Skeletal muscle cell (primary cell): ENCODE measurements at places on chromosomes 2 and 18.
A peak's percentile ranks its signal among the peaks of the same experiment; 100 is the strongest.

DNA sequence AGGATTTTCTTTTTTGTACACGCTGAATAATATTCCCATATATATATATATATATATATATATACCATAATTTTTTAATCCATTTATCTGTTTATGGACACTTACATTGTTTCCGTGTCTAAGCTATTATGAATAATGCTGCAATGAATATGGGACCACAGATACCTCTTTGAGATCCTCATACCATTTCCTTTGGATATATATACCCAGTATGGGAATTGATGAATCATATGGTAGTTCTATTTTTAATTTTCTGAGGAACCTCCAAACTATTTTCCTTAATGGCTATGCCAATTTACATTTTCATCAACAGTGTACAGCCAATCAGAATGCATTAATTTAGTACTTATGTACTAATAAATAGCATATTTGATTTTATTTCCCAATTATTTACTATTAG lies 53.1 kb downstream of the MERTK start:
- no peak for DNase-seq

DNA sequence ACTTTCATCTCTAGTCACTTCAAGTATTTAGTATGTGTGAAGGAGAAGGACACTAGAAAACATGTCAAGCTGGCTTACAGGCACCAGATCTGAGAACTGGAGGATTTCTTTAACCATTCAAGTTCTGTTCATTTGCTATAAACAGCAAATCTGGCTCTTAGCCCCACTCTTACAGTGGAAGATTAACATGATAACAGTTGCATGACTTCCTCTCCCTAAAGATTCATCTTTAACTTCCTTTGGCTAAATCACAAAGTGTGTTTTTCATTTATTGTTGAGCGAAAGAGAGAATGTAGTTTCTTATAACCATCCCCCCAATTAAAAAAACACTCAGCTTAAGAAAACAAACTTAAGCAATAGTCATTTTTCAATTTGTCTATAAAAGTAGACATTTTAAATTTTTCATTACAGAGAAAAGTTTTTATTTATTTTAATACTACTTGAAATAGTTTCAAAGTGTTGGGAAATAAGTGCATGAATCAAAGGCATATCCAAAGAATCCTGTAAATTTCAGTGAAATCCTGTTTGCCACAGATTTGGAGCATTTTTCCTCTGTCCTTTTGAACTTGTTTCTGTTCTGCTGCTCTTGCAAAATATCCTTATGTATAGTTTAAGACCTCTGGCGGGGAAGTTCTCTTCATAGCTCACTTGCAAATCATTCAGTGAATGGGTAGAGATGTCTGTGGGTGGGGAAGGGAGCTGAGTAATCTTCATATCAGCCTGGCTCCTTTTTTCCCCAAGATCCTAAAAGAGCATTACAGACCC lies 241.0 kb upstream of the RBBP8 start:
- peak; percentile 92 for DNase-seq

DNA sequence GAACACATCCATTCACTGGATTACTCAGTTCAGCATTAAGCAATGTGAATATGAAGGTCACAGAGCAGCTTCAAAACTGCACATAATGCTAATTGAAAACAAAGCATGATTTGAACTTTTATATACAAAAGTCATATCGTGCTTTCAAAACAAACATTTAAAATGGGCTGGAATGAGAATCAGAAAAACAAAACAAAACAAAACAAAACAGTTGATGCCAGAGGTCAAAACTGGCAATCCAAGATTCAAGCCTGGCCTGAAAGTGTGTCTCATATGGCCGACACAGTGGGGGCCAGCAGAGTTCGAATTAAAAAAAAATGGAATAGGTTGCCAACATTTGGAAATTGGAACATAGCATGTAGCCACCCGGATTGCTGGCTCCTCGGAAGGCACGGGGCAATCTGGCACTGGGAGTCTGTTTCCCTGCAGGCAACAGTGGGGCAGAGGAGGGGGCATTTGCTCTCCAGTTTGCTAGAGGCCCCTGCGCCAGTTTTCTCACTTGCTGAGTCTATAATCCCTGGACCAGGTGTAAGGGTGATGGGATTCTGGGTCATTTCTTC lies 294.4 kb downstream of the ZNF521 start:
- DNase-seq = no peak

DNA sequence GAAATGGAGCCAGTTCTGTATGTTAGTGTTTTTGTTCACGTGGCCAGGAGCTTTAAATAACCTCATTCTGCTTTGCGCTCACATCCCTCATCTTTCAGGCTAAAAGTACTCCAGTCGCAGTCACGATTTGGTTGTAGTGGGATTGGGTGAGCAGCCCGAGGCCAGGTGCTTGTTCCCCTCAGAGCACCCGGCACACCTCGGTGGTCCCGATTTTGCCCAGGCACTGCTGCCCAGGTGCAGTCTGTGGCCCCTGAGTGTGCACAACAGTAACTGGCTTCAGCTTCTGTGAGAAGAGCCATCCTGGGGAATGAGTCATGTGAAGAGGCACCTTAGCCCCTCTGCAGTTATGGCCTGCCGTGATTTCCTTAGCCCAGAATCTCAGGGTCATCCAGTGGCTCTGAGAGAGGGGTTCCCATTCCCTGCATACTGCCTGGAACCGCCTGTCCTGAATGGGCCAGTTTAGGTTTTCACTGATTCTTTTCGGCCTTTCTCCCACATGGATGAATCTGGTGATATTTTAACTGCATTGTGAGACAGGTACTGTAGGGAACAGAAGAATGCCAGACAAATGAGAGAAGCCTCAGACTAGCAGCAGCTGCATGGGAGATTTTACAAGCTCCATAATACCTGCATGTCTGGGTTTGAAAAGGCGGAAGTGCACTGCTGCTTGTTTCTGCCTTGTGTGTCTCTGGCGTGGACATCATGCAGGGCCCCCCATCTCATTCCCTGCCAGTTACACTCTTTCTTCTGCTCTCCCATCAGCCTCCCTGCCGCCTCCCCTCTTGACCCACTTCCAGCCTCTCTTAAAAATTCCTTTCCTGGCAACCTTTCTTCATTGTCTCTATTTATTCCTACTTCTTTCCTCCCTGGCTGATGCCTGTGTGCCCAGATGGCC lies 33.5 kb downstream of the IMPA2 start:
- no peak for DNase-seq

DNA sequence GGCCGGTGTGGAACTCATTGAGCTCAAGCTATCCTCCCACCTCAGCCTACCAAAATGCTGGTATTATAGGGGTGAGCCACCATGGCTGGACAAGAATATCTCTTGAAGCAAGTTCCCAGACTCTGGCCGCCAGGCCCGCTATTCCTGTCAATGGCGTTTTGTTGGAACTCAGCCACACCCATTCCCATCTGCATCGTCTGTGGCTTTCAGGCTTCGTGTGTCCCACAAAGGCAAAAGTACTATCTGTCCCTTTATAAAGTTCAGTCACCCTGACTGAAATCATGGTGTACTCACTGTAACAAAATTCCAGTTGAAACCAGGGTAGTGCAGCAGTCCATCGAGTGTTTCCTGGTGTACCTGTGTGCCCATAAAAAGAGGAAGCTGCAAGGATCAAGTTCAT lies 96.7 kb downstream of the SH3BP4 start:
- DNase-seq = no peak

GRCh38 chr2:43616967-43617680 lies 19.9 kb upstream of the PLEKHH2 start:
- DNase-seq = no peak

DNA sequence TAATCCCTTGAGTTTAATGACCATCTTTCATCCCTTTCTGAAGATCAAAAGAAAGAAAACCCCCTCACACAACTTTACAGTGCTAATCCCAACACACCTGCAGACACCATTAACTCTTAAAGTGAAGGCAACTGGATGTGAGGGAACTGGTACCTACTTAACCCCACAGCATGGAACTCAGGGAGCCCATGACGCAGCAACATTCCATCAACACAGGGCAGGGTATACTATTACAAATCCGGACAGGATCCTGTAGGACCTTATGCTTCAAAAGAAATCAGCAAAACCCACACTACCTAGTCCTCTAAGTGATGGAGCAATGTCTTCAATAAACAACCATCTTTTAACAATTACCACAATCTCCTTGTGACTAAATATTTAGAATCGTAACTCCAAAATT lies 78.6 kb downstream of the FARSB start:
- no peak for DNase-seq

GRCh38 chr2:237092920-237093781 lies 7.5 kb downstream of the COPS8 start:
- DNase-seq = peak; percentile 62

DNA sequence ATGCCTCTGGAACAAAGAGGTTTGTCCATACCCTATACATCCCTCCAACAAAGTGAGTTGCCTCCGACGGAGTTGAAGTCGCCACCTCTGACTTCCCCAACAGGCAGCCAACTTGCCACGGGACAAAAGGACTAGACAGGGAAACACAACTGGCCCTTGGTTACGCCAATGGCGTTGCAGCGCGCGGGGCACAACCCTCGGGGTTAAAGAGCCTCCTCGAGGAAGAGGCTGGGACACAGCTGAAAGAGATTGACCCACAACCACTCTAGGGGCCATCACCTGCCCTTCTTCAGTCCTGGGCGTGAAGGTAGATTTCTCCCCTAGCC lies 545 bp downstream of the GTF3C2 start:
- DNase-seq = no peak

GRCh38 chr2:186130748-186131641 lies 355.1 kb upstream of the ZC3H15 start:
- no peak for DNase-seq

DNA sequence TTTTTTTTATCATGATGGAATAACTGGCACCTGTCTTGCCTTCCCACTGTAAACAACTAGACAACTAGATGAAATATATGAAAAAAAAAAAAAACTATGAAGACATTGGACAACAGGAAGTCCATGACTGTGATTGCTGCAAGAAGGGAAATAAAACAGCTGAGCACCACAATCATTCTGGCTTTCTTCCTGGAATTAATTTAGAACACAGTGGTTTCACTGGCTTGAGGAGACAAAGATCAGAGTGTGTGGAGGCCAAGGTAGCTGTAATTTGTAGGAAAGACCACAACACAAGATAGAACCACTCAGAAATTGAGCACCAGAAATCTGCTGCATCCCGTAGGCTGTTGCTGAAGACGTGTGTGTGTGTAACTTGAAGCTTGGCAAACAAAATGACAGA lies 121.1 kb upstream of the PID1 start:
- DNase-seq = no peak

DNA sequence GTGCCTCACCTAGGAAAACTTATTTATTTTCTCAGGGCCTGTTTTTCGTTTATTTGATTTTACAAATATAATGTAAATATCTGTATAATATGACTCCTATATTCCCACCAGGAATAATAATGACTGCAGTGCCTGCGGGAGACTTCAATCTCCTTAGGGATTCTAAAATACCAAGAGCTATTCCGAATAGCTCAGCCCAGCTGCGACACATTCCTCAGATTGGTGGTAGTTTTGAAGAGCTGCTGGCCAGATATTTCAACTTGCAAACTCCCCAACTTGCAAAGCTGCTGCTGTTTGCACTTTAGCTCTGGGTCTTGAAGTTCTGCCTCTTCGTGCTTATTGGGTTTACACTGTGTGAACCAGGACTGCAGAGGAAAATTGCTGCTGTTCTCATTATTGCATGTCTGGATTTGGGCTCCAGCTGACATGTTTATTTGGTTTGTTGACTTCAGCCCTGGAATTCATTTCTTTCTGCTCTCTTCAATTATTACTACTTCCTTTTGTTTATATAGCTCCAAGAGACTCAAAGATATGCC lies 480.2 kb upstream of the CHST9 start:
- DNase-seq = no peak

- DNase-seq = no peak
These were observed 34.4 kb upstream of the RPL37A start for GRCh38 chr2:216464104-216464720.

DNA sequence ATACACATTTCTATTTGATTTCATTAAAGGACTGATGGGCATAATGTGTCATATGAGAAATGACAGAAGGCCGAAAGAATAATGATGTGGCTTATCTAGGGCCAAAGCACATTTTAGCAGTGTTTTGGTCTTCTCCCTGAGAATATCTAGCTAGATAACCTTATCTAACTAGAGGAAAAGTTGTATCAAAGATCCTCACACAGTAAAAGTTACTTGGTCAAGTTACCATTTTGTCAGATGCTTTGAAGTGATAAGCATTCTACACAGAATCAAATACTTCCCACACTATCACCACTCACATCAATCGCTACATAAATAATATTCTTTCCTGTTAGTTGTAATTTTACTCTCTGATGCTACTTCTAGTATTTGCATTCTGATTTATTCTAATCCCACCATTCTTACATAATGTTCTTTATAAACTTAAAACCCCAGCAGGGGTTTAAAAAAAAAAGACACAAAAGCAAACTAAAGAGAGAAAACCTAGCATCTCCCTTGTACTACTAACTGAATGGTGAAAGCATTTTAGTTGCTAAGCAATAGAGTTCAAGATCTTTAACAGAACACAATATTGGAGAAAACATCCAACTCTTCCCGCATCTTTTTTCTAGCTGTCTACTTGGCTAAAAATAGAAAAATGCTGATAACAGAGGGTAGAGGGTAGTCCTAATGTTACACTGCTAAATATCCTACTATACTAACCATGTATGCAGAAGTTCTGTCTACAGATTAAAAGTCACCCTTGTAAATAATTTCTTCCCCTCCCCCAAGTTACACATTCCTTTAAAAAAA lies 8.0 kb downstream of the XPO1 start:
- DNase-seq = no peak

GRCh38 chr2:113068249-113068648 lies 479 bp downstream of the IL1F10 start:
- no peak for DNase-seq

DNA sequence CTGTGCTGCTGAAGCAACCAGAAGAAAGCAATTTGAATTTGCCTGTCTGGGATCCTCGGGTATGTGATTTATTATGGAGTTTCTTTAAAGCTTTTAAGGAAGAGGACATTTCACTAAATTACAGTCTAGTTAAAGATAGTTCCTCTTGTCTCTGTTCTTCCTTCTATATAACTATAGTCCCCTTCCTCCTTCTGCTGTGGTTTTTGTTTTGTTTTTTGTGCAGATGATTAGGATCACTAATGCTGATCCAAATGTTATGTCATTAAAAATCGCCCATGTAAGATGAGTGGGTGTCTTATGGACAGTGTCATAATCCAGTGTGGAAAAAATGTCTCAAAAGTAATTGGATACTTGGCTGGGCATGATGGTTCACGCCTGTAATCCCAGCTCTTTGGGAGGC lies 24.7 kb downstream of the PAPOLG start:
- no peak for DNase-seq

DNA sequence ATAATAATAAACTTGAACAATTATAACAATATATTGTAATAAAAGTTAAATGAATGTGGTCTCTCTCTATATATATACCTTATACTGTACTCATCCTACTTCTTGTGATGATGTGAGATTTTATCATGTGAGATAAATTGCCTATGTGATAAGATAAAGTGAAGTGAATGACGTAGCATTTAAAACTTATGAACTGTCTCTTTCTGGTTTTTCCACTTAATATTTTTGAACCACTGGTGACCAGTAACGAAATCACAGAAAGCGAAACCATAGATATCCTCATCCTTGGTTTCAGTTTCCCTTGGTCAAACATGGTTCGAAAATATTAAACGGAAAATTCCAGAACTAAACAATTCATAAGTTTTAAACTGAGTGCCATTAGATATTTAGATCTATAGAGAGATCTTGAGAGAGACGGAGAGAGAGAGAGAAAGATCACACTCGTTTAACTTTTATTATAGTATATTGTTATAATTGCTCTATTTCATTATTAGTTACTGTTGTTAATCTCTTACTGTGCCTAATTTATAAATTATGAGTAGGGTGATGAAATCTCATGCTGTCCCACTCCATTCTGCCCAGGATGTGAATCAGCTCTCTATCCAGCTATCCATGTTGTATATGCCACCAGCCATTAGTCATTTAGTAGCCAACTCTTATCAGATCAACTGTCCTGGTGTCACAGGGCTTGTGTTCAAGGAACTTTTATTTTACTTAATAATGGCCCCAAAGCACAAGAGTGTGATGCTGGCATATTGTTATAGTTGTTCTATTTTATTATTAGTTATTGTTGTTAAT lies 156.8 kb downstream of the THADA start:
- DNase-seq = no peak
